Tibial nerve (tissue), 4 donors: ENCODE measurements at places on chromosomes 3 and 15.

DNA sequence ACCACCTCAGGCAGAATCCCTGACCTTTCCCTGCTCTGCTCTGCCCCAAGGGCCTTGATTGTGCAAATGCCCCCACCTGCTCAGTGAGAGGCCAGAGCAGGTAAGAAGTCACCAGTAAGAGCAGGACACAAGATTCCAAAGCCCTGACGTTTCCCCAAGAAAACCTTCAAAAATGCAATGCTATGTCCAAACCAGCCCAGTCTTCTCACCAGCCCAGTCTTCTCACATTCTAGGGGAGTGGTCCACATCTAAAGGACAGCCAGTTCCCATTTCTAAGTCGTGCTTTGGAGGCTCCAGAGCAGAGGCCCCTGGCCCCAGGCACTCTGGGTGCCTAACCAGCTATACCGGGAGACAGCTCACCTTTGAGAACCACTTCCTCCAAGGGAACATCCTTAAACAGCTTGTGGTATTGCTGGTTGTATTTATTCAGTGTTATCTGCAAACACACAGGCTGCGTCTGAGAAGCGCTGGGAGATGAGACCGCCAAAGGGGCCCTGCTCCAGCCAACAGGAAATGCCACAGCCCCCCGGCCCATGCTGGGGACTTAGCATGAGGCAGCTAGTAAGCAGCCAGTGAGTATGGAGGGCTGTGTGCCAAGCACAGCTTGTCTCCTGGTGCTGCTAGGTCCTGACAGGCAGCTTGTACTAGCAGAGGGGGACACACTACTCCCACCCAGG is 29.3 kb downstream of the GRAMD2A start:
- no peak for DNase-seq

DNA sequence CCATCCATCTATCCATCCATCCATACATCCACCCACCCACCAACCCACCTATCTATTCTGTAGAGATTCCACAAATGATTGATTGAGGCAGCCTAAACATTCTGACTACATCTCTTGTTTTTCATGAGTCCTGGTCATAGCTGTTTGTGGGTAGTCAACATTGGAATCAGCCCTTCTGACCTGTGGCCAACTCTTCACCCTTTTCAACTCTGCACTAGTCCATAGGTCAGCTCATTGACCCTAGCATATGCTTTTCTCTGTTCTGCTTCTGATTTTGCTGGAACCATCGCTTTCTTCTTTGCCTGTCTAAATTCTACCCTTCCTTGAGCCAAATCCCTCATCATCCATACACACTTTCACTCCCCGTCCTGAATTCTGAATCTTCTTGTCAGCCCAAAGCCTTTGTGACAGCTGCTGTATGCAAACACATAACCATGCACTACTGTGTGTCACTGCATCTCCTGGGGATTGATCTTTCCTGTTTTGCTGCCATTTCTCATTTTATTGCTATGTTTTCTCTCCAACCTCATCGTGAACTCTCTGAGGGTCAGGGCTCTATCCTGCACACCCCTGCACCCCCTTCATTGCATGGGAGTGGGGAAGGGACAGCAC is 16.8 kb upstream of the KCTD6 start:
- no peak for DNase-seq

GRCh38 chr15:76309601-76310330 is 1.5 kb downstream of the ETFA start:
- no peak for DNase-seq

- no peak for DNase-seq
Observed at GRCh38 chr3:192710366-192710765, 17.0 kb downstream of the FGF12 start.

- no peak for DNase-seq
Observed at GRCh38 chr3:141181196-141181595, 50.4 kb upstream of the PXYLP1 start.
